ENCODE measurements at places on chromosomes 7 and 10.

GRCh38 chr10:116728526-116729096 is 13.8 kb downstream of the HSPA12A start:
- DNase-seq, result no peak

DNA sequence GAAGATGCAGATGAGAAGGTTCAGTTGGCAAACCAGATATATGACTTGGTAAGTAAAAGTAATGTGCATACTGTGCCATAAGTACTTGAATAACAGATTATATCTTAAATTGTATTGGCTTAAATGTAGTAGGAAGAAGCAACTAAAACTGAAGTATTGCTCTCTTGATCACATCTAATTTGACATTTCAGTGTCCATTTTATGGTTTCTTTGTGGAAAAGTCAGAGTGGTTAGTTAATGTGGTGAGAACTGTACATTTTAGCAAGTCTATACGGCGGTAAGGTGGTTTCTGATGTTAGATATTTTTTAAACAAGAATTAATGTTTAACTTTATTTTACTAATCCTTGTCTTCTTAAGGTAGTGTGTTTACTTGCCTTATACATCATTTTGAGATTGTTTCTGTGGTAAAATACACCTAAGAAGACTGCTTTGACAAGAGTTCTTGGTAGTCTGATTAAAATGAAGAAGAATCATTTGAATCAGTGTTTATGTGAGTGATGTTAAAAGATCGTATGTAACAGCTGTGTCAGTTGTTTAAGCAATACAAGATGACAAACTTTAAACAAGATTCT is 5.1 kb downstream of the ING3 start:
- no peak for DNase-seq

- no peak for DNase-seq
Observed at GRCh38 chr10:29534590-29534989, 100.2 kb downstream of the SVIL start.

GRCh38 chr10:114687459-114687858 is 29.4 kb upstream of the ABLIM1 start:
- DNase-seq, result no peak

DNA sequence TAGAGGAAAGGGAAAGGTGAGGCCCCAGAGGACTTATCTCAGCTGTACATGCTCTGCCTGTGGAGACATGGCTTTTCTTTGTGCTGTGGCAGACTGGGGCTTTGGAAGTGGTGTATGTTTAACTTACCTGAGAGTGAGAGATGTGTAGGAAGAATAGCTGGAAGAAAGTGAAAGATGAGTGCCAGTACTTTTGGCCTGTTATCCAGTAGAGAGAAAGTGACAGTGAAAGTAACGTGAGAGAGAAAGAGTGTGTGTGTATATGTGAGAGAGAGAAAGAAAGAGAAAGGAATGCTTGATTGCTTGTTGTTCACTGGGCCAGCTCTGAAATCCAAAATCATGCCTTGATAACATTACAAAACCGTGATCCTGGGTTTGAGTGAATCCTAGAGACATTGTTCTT is 25.5 kb downstream of the MTURN start:
- DNase-seq, result no peak

DNA sequence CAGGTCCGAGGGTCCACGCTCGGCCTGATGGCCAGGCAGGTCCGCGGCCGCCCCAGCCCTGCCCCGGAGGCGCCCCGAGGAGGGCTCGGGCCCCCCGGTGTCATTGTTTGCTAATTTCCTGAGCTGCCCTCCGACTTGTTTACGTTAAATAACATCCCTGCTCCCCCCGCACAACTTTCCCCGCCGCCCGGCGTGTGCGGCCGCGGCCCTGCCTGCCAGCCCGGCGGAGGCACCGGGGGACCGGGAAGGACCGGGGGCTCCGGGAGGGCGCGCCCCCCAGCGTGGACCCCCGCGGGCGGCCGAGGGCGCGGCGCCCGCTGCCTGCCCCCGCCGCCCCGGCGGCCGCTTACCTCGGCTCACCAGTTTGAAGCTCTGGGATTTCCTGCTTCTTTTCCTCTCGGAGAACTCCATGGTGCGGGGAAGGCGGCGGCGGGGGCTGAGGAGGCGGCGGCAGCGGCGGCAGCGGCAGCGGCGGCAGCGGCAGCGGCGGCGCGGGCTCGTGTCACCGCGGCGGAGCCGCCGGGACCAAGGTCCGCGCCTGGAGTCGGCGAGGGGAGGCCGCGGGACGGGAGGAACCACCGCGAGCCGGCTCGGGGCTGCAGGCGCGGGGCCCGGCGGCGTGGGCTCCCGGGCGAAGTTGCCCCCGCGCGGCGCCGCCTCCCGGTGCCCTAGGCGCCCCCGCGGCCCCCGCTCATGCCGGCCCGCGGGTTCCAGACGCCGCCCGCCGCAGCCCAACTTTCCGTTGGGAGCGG is 515 bp downstream of the BEND7 start:
- no peak for DNase-seq

DNA sequence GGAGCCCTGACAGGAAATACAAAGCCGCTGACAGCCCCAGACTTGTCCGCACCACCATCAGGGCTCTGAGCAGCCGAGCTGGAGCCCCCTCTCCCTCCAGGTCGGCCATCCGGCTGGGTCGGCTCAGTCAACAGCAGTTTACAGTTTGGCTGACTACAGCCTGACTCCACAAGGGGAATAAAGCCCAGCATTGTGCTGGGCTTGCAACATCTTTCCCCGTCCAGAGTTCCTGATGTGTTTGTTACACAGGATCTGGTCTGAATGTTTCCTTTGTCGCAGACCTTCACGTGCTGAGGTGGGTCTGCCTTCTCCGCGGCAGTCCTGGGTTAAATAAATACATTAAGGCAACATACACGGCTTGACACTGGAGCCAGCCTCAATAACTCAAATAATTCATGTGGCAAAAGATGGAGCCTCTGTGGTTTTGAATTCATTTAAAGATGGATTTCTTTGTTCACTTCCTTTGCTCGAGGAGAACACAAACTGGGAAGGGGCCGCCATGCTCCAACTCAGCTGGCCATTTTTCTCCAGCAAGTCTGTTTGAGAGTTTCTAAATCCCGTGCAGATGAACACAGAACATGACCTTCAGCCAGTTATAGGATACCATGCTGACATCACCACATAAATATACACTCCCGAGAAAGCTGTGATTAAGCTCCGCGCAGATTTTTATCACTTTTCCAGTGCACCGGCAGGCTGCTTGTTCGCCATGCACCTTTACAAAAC is 192.1 kb downstream of the WDR11 start:
- no peak for DNase-seq

DNA sequence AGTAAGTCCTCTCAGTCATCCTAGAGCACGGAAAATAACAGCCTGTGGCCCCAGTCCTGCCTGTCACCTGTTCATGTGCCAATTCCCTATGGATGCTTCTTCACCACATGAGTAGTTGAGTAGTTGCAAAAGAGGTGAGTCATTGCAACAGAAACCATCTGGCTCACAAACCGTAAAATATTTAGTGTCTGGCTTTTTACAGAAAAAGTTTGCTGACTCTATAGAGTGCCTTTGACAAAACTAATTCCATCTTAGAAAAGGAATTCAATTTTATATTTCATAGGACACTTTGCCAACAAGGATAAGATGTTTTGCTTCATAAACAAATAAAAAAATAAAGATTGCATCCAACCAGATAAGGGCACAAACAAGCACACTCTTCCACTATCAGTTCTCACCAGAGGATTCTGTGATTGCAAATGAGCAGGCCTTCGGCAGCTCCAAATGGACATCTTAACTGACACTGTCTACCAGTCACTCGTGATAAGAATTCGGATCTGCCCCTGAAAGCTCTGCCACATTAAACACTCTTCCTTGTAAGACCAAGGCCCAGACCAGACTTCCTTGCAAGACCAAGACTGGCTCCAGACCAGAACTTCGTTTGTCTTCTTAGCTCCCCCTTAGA is 242.7 kb upstream of the SEMA3C start:
- DNase-seq, result no peak

- DNase-seq, result no peak
Observed at GRCh38 chr7:92904244-92905131, 68.1 kb upstream of the CDK6 start.

DNA sequence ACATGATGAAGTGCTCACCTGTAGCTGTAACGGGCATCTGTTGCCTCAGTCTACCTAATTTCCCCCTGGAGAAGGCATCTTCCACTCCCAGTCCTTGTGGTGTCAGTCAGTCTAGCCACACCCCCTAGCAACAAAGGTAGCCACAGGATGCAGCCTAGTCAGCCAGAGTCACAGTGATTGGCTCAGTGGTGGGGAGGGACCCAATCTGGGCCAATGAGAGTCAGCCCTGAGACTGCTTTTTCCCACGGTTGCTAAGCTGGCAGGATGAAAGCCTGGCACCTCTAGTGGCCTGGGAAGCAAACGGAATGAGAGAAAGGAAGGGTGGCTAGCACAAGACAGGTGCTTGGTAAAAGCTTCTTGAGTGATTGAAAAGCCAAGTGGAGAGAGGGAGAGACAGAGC is 118.6 kb downstream of the SH3PXD2A start:
- peak; percentile 84 for DNase-seq

DNA sequence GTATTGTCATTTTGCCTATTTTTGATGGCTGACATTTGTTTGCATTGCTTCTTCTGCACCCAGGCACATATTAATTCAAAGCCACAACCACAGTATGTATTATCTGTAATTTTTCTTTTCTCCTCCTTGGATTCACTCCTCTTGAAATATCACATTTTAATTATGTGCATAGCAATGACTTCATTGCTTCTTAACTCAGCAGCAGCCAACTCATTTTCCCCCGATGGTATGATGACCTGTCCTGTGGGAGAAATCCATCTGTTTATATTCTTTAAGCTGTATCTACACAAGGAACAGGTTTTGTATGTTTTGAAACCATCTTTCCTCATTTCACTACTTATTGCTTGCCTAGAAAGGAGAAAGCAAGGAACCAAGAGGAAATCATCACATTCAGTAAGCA is 588.8 kb downstream of the INHBA start:
- no peak for DNase-seq

GRCh38 chr7:120475994-120476393 is 203.0 kb downstream of the KCND2 start:
- DNase-seq, result no peak

- no peak for DNase-seq
Observed at GRCh38 chr10:101019440-101019703, 11.6 kb downstream of the PDZD7 start.

- DNase-seq, result no peak
Observed at GRCh38 chr10:84822931-84823630, 494.7 kb downstream of the CCSER2 start.

- no peak for DNase-seq
Observed at GRCh38 chr7:107312418-107312817, 143.6 kb downstream of the HBP1 start.

GRCh38 chr10:110833234-110833940 is 38.3 kb upstream of the PDCD4 start:
- no peak for DNase-seq

GRCh38 chr7:107045195-107045960 is 873 bp downstream of the PRKAR2B start:
- DNase-seq, result no peak

DNA sequence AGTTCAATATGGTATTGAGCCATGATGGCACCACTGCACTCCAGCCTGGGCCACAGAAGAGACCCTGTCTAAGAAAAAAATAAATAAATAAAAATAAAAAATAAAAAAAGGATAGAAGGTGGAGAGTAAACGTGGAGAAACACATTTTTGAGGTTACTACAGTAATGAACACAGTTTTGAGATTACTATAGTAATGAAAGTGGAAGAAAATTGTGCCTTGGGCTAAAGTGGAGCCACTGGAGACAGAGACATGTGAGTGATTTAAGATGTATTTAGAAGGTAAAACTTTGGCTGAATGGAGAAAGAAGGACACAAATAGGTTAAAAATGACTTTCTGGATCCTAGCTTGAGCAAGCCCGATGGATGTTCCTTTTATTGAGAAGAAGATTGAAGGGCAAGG is 76.8 kb downstream of the HGF start:
- DNase-seq, result no peak

GRCh38 chr7:45294559-45294958 is 137.0 kb downstream of the RAMP3 start:
- no peak for DNase-seq

- no peak for DNase-seq
Observed at GRCh38 chr10:77603534-77603927, 34.1 kb downstream of the KCNMA1 start.

- no peak for DNase-seq
Observed at GRCh38 chr7:72337390-72338167, 74.6 kb downstream of the CALN1 start.

DNA sequence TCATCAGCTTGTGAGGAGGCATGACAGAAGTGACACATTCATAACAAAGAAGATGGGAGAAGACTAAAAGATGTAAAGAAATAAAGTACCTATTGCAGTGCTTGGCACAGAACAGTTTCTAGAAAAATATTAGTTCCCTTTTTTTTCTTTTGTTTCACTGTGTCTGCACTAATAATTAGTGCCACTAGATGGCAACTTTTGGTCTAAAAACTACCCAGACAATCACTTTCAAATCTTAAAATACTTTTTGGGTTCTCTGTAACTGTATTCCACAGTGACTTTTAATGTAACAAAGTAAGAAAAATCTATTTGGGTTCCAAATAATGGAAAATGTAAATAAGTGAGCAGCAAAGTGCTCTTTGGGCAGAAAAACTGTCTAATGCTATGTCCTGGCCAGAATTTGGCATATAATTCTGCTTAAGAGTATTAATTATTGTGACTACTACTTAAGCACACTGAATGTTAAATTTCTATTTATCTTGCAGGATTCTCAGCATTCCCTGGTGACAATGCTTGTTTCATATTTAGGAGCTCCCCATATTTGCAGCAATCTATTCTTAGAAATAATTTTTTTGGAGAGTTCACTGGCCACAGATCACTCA is 134.8 kb upstream of the KIF5B start:
- DNase-seq, result no peak

- DNase-seq, result no peak
Observed at GRCh38 chr10:33353853-33354252, 19.4 kb upstream of the NRP1 start.

- peak; percentile 64 for DNase-seq
Observed at GRCh38 chr10:7260412-7260900, 150.4 kb downstream of the SFMBT2 start.

DNA sequence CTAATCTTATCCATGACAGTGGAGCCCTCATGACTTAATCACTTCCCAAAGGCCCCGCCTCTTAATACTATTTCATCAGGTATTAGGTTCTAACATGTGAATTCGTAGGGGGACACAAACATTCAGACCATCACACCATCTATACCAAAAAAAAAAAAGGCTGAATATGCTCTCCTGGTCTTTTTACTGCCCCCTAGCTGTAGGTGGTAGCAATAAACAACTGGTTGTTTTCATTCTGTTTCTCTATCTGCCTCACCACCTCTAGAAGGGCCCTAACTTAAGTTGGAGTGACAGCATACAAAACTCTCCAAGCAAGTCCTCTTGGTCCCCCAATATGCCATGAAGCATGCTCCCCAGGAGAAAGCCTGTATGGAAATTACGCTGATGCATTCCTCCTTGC is 94.1 kb downstream of the GRM8 start:
- no peak for DNase-seq

DNA sequence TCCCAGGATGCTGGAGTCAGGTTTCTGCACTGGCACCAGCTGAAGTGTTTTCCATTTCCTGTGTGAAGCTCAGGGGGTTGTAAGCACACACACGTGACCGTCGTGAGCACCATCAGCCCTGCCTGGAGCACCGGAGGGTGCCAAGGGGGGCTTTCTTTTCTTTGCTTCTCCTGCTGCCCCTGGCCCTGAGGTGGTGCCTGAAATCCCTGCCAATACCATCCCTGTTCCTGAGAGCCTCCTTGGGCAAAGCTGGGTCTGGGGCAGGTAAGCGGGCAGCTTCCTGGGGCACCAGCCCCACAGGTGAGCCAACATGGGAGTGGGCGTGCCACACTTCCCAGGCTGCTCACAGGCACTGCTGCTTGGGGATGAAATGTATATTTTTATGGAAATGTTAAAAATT is 593.6 kb downstream of the DNAJB6 start:
- DNase-seq, result no peak

GRCh38 chr10:133457100-133457841 is 3.5 kb downstream of the SCART1 start:
- DNase-seq, result no peak

Measured in iPS DF 6.9 (cell line).